IPS DF 19.7 (cell line): ENCODE measurements at places on chromosomes 1 and 21.

DNA sequence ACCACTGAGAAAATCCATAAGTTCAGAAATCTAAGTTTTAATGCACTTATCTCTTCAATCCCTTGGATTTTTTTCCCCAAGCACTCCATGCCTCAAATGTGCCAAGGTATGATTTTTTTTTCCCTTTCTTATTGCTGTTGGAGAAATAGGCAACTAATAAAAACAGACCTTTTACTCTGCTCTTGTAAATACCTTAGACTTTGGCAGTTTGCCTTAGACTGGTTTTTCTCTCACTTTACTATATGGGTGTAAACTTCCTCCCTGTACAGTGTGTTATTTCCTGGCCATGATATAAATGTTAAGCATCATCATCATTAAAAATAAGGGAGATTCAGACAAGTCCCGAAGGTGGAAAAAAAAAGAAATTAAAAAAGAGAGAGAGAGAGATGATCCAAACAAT lies 65.7 kb downstream of the LRRC8C start:
- DNase-seq, result no peak

DNA sequence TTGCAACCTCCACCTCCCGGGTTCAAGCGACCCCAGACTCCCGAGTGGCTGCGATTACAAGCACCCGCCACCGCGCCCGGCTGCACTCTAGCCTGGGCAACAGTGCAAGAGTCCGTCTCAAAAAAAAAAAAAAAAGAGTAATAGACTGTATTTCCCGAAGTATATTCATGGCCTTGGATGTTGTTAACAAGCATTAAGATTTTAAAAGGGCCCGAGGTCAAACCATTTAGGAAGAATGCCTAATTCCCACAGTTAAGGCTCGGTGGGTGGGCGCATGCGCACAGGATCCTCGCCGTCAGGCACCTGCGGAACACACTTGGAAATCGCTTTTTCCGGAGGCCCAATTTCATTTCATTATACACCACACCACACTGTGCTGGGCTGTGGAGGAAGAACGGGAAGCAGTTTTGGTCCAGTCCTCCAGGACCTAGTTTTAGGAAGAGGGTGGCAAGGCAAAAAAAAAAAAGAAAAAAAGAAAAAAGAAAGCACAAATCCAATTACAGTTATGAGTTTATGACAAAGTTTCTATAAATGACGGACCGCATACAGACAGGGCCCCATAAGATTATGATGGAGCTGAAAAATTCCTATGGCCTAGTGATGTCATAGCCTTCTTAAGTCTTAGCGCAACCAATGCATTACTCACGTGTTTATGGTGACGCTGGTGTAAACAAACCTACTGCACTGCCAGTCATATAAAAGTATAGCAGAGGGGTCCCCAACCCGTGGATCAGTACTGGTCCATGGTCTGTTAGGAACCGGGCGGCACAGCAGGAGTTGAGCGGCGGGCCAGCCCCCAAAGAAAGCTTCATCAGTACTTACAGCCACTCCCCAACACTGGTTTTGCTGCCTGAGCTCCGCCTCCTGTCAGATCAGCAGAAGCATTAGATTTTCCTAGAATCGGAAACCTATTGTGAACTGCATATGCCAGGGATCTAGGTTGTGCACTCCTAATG lies 38.2 kb downstream of the H3-3A start:
- no peak for DNase-seq

- DNase-seq, result no peak
Measured at GRCh38 chr1:109650609-109651008, 5.3 kb upstream of the GSTM4 start.

DNA sequence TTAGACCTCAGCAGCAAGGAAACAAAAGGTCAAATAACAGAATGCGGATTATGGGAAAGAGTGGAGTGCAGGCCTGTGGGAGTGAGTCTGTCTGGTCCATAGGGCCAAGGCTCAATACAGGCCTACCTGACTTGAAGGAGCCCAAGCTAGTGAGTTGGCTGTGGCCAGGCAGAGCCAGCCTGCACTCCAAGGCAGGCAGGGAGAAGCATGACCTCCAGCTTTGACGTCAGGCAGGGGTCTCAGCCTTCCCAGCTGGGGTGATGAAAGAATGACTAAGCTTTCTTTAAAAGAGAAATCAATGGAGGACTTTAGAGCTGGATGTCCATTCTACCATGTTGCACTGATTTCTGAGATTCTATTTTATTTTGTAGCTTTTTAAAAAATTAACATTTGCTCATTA lies 62.8 kb downstream of the RHOU start:
- no peak for DNase-seq

DNA sequence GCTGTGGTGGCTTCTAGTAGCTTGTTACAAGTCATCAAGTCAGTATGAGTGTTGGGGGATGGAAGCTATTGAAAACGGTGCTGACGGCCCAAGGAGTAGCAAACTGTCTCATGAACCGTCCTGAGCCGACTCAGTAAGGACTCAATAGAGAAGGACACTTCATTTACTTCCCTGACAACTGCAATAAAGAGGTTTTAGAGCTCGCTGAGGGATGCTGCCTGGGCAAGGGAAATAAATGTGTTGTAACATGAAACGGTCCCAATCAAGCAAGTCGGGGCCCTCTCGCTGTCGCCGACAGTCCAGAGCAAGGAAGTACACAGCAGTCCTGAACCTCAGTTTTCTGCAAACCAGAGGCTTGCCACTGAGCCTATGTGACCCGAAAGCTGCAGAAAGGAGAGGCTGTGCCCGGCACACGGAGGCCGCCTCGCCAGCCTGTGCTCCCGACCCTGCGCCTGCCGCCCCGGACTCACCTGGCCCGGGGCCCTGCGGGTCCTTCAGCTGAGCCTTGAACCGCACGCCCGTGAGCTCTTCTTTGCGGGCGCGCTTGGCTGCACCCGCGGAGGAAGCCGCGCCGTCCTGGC lies 423 bp downstream of the URB1 start:
- DNase-seq, result no peak

- DNase-seq, result no peak
Measured at GRCh38 chr1:27858949-27859576, 13.3 kb upstream of the THEMIS2 start.
